Mucosa of gallbladder (tissue), 1 donor: ENCODE measurements at places on chromosomes 5 and 9. TPM values are rescaled to one million over a fixed set of nuclear protein-coding genes. Genes with fewer than 3 reads are reported as not detected.

DNA sequence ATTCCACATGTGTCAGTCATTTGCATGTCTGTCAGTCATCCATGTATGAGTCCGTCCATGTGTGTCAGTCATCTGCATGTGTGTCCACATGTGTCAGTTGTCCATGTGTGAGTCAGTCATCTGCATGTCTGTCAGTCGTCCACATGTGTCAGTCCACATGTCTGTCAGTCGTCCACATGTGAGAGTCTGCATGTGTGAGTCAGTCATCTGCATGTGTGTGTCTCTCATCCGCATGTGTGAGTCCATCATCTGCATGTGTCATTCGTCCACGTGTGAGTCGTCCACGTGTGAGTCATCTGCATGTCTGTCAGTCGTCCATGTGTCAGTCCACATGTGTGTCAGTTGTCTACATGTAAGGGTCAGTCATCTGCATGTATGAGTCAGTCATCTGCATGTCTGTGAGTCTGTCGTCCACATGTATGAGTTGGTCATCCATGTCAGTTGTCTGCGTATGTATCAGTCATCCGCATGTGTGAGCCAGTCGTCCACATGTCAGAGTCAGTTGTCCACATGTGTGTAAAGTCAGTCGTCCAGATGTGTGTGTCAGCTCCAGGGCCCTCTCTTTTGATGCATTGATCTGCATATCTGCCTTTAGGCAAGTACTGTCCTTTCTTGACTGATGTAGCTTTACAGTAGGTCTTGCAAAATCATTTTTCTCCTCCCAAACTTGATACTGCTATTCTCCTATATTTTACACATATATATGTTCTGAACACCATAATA lies 72.5 kb upstream of the CACNA1B start:
- no peak for DNase-seq

Gene MSMP
- total RNA-seq = 1.1 TPM

GRCh38 chr5:122392824-122393223 lies 80.8 kb downstream of the SNCAIP start:
- DNase-seq = no peak

Gene CATSPER3
- 1.0 TPM for total RNA-seq

DNA sequence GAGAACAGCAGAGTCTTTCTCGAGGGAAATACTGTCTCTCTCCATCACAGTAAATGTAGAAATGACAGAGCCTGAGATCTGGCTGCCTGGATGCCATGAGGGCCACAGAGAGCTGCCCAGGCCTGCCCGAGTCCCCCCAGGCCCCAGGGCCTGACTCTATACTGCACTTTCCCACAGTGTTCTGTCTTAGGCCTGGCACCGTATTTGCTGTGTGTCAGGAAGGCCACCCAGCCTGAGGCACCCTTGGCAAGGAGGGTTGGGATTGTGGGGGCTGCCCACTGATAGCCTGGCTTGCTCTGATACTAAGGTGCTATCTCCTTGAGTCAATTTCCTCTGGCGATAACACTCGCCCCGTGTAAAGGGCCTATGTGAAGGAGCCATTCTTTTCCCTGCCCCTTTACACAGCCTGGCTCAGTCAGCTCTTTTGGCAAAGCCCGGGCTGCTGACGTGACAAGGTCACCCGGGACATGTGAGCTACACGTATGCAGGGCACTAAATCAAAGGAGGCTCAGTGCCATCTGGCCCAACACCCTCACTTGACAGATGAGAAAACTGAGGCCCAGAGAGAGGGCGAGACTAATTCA lies 630.1 kb upstream of the KLF4 start:
- no peak for DNase-seq

GRCh38 chr5:110625376-110625999 lies 101.0 kb downstream of the TMEM232 start:
- DNase-seq = no peak

- DNase-seq = no peak
Observed at GRCh38 chr5:66843065-66843464, 246.9 kb downstream of the MAST4 start.

Gene ZNF883
- 4.5 TPM for total RNA-seq
